Hematopoietic multipotent progenitor cell treated with erythropoietin and hydrocortisone succinate and interleukin-3 and kit ligand, for 17 days (in vitro differentiated cells): ENCODE measurements at places on chromosomes 6 and 20.
A peak's percentile ranks its signal among the peaks of the same experiment; 100 is the strongest.

DNA sequence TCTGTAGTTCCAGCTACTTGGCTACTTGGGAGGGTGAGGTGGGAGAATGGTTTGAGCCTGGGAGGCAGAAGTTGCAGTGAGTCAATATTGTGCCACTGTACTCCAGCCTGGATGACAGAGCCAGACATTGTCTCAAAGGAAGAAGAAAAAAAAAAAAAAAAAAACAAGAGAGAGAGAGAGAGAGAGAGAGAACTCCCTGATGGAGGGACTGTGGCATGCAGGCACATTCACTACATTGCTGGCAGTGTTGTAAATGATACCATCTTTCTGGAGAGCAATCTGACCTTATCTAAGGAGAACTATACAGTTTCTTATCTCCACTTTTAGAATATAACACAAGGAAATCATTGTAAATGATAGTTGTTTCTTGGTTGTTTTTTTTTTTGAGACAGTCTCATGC lies 85.1 kb downstream of the MDN1 start:
- no peak for DNase-seq

DNA sequence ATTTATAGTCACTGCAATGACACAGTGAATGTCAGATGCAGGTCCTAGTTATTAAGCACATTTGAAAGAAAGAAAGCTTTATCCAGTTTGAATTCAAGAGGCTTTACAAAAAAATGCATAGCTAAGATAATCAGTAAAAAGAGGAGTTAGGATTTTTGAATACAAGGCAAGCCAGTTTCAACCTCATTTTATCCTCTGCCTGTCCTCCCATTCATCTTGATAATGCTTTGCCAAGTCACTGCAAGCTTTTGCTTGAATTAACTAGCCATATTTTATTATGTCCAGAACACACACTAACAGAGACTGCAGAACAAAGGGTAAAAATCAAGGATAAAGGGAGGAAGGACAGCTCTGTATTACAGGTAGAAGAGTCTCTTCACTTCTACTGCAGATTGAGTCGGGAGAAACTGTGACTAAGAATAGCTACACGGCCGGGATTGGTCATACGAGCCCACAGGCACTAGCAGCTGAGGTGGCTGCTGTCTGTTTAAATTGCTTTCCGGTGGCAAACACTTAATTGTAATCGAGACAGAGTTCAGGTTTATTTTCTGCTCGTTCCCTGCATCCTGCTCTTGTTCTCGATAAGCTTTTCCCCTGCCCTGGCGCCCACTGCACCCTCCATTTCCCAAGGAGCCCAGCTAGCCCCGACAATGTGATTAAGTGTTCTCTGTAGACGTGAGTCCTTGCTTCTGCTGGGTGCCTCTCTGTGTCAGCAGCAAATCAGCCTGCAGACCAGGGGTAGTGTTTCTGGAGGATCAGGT lies 30.5 kb upstream of the AKAP12 start:
- DNase-seq, result no peak

GRCh38 chr6:36349240-36349639 lies 12.6 kb upstream of the BNIP5 start:
- peak; percentile 65 for DNase-seq

DNA sequence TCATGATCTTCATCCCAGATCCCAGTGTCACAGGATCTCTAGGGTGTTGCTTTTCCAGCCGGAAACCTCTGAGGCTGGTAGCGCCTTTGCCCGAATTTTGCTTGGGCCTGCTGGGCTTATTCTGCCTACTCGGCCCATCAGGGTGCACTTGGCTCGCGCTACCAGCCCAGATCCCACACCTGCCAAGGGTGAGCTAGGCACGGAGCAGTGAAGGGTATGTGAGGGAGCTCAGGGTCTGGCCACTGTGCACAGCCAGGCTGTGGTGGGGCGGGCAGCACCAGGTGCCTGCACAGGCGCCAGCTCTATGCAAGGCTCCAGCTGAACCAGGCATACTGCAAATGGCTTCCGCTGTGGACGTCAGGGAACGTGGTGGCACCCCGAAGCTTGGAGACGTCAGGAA lies 693.4 kb upstream of the FLRT3 start:
- DNase-seq, result no peak

DNA sequence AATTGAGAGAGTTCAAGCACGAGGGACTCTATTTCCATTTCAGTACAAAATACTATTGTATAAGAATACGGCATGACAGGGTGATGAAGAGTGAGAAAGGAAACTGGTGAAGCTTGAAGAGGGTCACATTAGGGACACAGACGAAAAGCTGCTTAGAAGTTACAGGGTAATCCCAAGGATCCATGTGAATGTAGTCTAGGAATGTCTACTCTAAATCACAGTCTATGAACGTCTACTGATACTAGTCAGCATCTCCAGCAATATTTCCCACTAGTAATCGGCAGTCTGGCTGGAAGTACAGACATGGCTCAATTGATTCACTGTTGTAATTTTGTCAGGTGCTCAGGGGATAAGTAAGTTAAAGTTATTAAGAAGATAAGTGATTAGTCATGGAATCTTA lies 156.4 kb downstream of the ASCC3 start:
- DNase-seq, result no peak

- DNase-seq, result no peak
Observed at GRCh38 chr20:7765221-7765620, 175.0 kb downstream of the HAO1 start.

DNA sequence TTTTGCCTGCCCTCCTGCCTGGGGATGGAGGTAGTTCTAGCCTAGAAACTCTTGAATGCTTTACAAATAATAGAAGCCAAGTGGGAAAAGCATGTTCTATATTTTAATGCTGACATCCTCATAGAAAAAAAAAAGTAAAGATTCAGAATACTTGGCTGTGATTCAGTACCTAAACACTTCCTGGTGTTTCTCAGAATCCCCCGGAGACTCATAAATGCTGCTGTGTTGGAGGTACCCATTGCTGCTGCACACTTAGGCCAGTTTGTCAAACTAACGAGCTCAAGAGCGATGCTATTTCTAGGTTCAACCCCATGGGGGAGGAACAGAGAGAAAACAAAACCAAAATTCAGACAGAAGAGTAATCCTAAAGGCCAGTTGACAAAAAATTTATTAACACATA lies 38.8 kb upstream of the ZFP64 start:
- no peak for DNase-seq

DNA sequence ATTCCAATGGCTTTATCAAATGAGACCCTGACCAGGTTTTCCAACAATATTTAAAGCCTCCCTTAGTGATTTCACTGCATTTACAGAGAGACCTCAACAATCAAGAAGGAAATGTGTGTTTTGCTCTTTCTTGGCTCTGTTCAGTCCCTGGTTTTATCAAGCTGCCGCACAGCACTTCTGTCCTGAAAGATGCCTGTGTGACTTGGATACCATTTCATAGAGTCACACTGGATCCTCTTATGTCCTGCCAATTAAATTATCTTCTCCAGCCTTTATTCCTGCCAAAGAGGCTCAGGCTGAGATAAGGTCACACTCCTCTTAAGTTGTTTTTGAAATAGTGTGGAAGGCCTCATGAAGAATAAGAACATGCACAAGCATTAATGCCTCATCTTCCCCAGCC lies 197.0 kb upstream of the RNF217 start:
- DNase-seq, result peak; percentile 5

DNA sequence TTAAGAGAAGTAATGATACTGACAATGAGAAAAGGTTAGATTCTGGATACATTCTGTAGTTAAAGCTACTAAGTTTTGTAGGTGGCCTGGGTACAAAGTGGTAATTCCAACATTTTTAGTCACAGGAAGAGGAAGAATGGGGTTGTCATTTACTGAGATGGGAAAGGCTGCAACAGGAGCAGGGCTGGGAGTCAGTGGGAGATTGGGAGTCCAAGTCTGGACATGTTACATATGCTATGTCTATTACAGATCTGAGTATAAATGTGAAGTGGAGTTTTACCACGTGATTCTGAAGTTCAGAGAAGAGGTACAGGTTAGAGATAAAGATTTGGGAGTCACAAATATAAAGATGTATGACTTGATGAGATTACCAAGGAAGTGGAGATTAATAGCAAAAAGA lies 116.2 kb downstream of the RWDD2A start:
- DNase-seq, result no peak

GRCh38 chr6:70246118-70246517 lies 56.8 kb downstream of the COL9A1 start:
- DNase-seq, result no peak

DNA sequence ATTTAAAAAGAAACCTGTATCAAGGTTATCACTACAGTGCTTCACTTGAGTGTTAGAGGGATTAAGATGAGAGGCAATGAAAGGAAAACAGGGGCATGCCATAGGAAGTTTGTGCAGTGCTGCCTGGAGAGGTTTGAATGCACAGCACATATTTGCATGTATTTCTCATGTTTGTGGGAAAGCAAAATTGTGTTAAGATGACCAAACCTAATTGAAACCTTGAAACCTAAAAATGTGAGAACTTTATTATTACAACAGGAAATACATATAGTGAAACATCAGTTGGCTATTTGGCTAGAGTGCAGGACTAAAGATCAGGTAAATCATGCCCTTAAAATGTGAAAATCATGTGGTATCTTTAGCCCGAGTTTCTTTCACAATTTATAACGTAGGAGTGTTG lies 8.5 kb upstream of the TBXT start:
- no peak for DNase-seq

GRCh38 chr20:29873946-29874345 lies 1383.5 kb upstream of the DEFB115 start:
- no peak for DNase-seq

DNA sequence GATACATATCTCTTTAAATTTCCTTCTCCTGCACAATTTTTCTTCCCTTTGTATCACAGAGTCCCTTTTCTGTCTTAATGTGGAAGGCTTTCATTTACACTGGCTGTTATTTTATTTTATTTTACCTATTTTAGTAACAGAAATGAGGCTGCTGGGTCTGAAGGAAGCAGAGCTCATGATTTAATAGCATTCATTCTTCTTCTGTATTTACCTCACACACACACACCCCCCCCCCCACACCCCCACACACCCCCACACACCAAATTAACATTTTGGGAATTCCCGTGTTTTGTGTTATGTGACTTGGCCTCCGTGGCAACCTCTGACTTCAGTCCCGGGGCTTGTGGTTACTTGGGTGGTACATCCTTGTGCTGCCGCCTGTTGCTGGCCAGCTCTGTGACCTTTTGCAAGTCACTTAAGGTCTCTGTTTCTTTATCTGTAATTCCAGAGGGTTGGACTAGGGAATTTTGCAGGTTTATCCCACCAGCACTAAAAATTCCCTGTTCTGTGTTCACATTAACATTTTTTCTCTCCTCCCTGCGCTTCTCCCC lies 108.8 kb downstream of the TIAM2 start:
- no peak for DNase-seq

- no peak for DNase-seq
Observed at GRCh38 chr6:887583-888235, 194.8 kb upstream of the EXOC2 start.

- no peak for DNase-seq
Observed at GRCh38 chr6:96649926-96650325, 87.0 kb downstream of the FHL5 start.

GRCh38 chr6:34970957-34971356 lies 81.9 kb downstream of the ANKS1A start:
- DNase-seq, result no peak

DNA sequence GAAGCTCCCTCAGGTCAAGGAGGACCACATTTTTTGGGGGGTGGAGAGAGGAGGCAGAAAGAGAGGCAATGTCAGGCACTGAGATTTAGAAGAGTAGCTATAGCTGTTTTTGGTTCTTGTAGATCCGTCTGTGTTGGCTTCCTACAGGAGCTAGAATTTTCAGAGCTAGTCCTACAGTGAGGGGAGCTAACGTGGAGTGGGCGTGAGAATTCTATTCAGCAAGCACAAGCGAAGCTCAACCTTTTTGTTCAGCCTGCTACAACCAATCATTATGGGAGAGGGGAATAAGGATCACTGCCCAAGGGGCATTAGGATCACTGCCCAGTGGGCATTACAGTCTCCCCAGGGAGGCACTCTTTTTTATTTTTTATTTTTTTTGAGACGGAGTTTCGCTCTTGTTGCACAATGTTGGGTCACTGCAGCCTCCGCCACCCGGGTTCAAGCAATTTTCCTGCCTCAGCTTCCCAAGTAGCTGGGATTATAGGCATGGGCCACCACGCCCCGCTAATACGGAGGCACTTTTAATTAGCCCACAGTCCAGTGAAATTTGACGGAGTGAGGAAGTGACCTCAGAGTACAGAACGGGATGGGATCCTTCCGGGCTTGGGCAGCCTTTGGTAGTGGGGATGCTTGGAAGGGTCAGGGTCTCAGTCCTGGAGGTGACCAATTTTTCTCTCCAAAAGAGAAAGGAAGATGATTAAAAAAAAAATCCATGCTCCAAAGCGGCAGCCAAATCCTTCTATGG lies 1.1 kb upstream of the PANK2 start:
- DNase-seq, result no peak

- no peak for DNase-seq
Observed at GRCh38 chr20:496126-496696, 33.9 kb upstream of the TBC1D20 start.

DNA sequence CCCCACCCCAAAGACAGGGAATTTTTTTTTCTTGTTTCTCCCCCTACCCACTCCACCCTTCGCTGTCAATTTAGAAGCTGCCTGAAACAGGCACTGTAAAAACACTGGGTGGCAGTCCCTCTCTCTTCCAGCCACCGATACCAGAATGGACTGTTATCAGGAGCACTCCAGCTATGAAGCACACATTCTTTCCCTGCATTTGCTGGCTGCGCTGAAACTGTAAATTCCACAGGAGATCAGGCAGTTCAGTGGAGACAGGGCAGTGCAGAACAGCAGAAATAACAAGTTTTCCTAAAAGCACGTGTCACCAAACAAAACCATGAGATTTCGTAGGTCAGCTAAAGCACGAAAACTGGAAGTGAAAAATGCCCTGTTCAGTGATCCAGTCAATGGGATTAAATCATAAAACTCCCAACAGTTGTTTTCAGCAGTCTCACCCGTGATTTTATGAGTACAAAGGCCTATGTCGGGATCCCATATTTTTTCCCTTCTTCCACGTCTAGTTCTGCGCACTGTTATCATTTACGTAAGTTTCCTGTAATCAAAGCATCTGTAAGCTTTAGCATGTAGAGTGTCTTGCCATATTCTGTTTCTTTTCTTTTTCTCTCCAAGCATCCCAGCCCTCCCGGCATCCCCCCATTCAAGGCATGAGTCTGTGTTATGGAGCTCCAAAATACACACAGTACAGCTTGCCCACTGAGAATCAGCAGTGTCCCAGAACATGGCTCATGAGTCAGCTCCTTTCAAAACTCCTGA lies 359.9 kb upstream of the EPHA7 start:
- DNase-seq, result no peak

DNA sequence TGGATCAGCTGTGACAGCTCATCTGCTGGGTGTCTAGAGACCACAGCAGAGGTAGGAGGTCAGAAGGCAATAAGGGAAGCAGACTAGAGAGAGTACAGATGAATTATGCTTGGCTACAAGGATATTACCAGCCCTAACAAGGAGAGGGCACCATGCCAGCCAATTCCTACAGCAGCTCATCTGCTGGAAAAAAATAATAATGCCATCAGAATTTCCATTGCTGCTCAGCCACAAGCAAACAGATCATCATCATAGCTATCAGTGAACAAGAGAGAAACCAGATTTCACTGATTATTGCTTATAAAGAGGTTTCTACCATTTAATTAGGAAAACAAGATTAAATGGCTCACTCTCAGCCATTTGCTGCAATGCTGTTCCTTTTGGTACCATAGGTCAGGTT lies 66.5 kb downstream of the PSMG4 start:
- DNase-seq, result no peak

- DNase-seq, result no peak
Observed at GRCh38 chr6:125746019-125746414, 3.4 kb upstream of the HEY2 start.

- no peak for DNase-seq
Observed at GRCh38 chr20:13205425-13205824, 15.6 kb upstream of the ISM1 start.
